BE2C (cell line): ENCODE measurements at places on chromosomes 13 and 19.

GRCh38 chr13:73583331-73583730, 524.5 kb downstream of the KLF5 start:
- DNase-seq = no peak

GRCh38 chr19:7539827-7540425, 4.4 kb downstream of the PNPLA6 start:
- peak; percentile 9 for DNase-seq

- DNase-seq = no peak
These were observed 107.0 kb upstream of the GPR12 start for GRCh38 chr13:26867451-26868091.

DNA sequence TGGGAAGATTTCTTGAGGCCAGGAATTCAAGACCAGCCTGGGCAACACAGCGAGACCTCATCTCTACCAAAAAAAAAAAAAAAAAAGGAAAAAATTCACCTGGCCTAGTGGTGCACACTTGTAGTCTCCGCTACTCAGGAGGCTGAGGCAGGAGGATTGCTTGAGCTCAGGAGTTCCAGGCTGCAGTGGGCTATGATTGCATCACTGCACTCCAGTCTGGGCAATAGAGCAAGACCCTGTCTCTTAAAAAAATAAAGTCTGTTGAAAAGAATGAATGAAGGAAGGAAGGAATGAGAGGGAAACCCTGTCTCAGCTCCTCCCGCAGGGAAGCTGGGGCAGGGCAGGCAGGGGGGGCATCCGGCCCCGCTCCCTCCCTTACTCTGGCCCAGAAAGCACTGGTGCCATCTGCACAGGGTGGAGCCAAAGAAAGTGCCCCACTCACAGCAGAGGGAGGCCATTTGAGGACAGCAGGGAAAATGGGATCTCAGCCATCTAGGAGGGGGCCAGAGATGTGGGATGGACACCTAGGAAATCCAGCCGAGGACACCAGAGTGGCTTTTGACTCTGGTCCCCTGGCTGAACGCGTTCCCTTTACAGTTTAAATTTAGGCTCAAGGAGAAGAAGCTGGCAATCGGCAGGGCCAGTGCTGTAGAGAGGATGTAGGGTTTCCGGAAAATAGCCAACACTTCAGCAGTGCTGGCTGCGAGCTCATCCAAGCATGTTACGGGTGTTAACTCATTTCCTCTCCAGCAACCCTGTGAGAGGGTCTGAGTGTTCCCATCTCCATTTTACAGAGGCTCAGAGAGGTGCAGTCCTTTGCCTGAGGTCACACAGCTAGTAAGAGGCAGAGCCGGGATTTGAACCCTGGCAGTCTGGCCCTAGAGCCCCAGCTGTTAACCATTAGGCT, 3.6 kb upstream of the HPN start:
- no peak for DNase-seq

DNA sequence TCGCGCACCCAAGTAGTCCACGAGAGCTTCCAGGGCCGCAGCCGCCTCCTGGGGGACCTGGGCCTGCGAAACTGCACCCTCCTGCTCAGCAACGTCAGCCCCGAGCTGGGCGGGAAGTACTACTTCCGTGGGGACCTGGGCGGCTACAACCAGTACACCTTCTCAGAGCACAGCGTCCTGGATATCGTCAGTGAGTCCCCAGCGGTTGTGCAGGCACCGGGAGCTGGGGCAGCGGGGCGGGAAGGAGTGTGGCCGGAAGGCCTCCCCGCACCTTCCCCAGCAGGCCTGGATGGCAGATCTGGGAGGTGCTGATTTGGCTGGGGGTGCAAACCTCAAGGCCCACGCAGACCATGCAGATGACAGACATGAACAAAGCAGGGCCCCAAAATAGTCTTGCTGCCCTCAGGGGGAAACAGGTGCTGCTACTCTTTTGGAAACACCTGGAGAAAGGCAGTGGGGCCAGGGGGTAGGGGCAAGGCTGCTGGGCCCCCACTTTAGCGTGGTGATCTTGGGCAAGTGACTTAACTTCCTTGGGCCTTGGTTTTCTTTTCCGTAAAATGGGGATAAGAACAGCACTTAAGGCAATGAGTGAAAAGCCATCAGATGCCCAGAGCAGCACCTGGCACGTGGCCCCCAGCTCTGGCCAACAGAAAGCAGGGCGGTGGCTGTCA, 4.0 kb downstream of the MAG start:
- DNase-seq = no peak

GRCh38 chr19:46722421-46723022, 5.6 kb upstream of the PRKD2 start:
- DNase-seq = no peak
